Endodermal cell (in vitro differentiated cells): ENCODE measurements at places on chromosomes 12 and 14. TPM values are rescaled to one million over a fixed set of nuclear protein-coding genes. Genes with fewer than 3 reads are reported as not detected.

Gene SLC5A8
- total RNA-seq, result not detected in 2 replicates

Gene E2F7
- 6.4 to 22.5 TPM (median 21.0 TPM) in 3 replicates for total RNA-seq

Gene LMNTD1
- total RNA-seq, result 53.2 and 54.7 TPM in 2 replicates

Gene NEK9
- 72.8 to 103 TPM (median 97.5 TPM) in 3 replicates for total RNA-seq

Gene PZP
- total RNA-seq, result 0.20 TPM in 1 of 2 replicates, not detected in the other

Gene LRFN5
- total RNA-seq, result 1.1 to 1.7 TPM (median 1.4 TPM) in 3 replicates

Gene IQSEC3
- total RNA-seq, result 2.5 to 2.7 TPM (median 2.7 TPM) in 3 replicates

Gene GLIPR1L1
- 1.3 and 4.2 TPM in 2 replicates for total RNA-seq

Gene IL22
- total RNA-seq, result not detected in 3 replicates

Gene C12orf50
- total RNA-seq, result 0.07 and 0.09 TPM in 2 replicates

Gene C1S
- total RNA-seq, result 13.2 and 14.3 TPM in 2 replicates

Gene AKAP5
- 0.75 to 2.2 TPM (median 2.0 TPM) in 3 replicates for total RNA-seq

Gene CCDC175
- 0.66 to 1.5 TPM in 2 of 3 replicates, not detected in the other for total RNA-seq
